ENCODE measurements at places on chromosomes 3 and 15.
A peak's percentile ranks its signal among the peaks of the same experiment; 100 is the strongest.

DNA sequence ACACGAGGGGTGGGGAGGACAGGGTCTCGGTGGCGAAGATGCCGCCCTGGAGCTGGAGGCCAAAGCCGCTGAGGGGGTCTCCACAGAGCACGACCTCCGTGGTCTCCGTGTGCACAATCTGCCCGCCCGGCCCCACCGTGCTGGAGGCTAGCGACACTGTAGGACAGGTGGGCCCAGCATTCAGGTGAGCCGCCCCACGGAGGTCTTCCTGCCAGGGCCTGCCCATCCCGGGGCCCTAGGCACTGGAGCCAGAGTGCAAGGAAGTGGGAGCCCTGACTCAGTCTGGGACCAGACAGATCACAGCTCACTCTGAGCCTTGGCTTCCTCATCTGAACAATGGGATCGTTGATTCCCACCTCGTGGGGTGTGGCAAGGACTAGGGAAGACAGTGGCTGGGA lies 25.8 kb downstream of the GRIP2 start:
- DNase-seq: peak; percentile 55

DNA sequence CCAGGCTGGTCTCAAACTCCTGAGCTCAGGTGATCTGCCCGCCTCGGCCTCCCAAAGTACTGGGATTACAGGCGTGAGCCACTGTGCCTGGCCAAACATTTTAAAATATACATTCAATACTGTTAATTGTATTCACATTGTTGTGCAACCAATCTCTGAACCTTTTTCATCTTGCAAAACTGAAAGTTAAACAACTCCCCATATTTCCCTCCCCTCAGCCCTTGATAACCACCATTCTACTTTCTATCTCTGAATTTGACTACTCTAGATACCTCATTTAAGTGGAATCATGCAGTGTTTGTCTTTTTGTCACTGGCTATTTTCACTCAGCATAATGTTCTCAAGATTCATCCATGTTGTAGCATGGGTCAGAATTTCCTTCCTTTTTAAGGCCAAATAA lies 30.0 kb downstream of the HMCES start:
- no peak for DNase-seq

DNA sequence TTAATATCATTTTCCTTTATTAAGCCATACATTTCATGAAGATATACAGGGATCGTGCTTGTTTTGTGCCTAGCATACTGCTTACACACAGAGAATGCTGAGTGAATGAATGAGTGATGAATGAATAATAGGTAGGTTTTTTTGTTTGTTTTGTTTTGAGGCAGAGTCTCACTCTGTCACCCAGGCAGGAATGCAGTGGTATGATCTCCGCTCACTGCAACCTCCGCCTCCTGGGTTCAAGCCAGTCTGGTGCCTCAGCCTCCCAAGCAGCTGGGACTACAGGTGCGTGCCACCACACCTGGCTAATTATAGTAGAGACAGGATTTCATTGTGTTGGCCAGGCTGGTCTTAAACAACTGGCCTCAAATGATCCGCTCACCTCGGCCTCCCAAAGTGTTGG lies 400.0 kb downstream of the ROBO1 start:
- DNase-seq: no peak

GRCh38 chr3:87361956-87362355 lies 85.6 kb upstream of the POU1F1 start:
- no peak for DNase-seq

DNA sequence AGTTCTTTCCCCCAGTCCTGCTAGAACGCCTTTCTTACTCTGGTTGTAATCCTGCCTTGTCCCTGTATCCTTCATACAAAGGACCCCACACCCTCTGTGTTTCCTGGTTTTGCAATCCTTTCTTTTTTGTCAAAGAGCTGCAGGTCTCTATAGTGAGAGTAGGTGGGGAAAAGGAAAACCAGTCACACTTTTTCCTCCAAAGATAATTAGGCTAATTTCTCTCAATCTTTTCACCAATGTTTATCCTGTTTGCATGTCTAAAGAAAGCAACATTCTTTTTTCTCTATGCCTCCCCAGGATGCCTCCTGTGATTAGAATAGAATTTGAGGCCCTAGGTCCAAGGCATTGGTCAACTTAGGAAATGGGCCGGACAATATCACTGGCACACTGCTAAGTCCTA lies 25.4 kb downstream of the SEMA6D start:
- no peak for DNase-seq

DNA sequence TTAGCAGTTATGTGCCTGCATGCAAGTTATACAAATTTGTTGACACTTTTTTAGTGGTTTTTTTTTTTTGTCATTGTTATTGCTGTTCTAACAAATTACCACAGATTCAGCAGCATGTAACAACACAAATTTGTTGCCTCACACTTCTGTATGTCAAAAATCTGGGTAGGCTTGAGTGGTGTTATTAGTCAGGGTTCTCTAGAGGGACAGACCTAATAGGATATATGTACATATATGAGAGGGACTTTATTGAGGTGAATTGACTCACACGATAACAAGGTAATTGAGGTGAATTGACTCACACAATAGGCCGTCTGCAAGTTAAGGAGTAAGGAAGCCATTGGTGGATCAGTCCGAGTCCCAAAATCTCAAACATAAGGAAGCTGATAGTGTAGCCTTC lies 15.0 kb upstream of the PLSCR1 start:
- DNase-seq: no peak

- no peak for DNase-seq
Measured at GRCh38 chr15:100738614-100739013, 136.2 kb downstream of the ASB7 start.

DNA sequence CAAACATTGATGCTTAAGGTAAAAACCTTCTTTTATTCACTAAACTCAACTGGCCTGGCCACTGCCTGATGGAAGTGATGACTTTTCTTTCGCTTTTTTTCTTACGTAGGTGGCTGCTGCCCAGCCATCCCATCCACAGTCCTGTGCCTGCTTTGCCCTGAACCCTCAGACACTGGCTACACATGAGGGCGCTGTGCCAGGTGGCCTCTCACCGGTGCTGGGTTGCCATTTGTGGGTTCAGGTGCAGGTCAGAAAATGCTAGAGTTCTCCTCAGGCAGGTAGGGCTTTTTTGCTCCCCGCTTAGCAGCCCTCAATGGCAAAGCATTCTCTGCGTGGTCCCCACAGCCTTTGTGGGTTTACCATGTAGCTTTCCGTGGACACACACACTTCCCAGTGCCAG lies 88.3 kb upstream of the PRR23E start:
- DNase-seq: no peak

DNA sequence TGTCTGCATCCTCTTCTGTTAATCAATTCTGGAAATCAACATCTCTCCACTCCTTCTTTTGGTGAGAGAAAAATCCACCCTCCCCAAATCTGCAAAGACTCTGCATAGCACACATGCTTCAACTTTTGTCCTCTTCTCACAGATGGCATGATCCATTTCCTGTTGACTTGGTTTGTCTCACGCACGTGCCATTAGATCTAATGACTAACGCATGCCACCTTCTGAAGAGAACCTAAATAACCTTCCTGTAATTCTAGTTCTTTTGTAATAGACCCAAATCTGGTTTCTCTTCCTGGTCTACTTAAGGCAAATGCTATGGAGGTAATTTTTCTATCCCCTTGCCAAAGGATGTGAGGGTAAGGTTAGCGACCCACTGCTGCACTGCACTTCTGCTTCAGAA lies 51.0 kb upstream of the ATOSA start:
- DNase-seq: peak; percentile 70

GRCh38 chr3:20250786-20251185 lies 64.8 kb upstream of the SGO1 start:
- DNase-seq: no peak

DNA sequence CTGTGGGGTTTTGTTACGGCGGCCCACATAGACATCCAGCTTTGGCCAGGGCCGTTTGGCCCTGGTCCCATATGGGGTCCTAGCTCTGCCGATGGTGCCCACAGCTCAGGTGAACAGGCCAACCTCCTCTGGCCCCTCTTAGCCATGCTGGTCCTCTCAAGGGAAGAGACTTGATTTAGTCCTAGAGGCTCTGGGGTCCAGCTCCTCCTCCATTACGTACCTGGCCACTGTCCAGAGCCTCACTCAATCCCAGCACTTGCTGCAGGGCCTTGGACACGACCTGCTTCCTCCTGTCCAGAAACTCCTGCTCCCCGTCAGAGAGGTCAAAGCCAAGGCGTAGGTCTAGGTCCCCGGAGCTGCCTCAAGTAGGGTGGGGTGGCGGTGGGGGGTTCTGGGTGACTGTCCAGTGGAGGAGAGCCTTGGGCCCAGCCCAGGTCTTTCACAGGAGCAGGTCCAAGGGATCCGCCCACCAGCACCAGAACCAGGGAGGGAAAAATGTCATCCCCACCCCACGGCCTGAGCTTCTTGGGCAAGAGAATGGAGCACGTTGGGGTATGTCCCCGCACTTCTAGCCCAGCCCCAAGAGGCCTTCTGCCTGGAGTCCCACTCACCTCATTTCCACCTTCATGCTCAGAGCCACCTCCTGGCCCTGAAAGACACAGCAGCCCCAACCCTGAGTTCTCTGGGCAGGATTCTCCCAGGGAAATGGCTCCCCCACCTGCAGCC lies 6.8 kb downstream of the PLA2G4F start:
- DNase-seq: peak; percentile 38

DNA sequence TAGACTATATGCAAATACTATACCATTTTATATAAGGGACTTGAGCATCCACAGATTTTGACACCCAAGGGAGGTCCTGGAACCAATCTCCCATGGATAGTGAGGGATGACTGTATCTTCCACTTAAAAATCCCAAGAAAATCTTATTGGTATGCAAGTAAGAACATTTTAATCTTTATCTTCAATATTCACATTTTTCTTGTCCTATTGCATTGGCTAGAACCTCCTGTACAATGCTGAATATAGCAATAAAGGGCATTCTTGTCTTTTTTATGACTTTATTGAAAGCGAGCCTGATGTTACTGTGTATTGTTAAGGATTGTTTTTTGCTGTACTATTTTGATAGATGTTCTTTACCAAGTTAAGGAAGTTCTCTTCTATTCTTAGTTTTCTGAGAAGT lies 36.9 kb downstream of the MYLK start:
- DNase-seq: no peak

DNA sequence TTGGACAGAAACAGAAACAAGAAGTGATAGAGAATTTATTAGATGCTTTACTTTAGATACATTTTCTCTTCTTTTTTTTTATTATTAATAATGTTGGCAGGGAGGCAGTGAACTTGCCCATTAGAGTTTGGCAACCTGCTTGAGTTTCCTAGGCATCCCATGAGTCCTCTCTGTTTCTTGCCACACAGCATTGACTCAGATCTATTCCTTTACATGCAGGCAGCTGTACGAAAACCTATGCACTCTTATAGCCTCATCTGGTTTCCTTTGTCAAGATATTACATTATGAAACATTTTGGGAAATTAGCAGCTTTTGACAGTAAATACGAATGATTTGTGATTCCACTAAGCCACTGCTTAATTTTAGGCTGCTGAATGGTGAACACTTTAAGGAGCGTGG lies 23.3 kb downstream of the IL1RAP start:
- DNase-seq: no peak

- no peak for DNase-seq
Measured at GRCh38 chr15:62740141-62741004, 302.2 kb upstream of the TPM1 start.

GRCh38 chr3:125191730-125192129 lies 20.8 kb downstream of the SLC12A8 start:
- DNase-seq: no peak

GRCh38 chr15:31160740-31161495 lies 59.4 kb upstream of the TRPM1 start:
- no peak for DNase-seq

- no peak for DNase-seq
Measured at GRCh38 chr3:108393128-108393900, 97.0 kb downstream of the HHLA2 start.

GRCh38 chr15:87910301-87910700 lies 346.2 kb downstream of the NTRK3 start:
- DNase-seq: no peak

GRCh38 chr3:133910422-133910821 lies 14.7 kb upstream of the RAB6B start:
- DNase-seq: no peak

GRCh38 chr3:24149032-24149431 lies 203.9 kb downstream of the NR1D2 start:
- DNase-seq: no peak

GRCh38 chr15:72774696-72775383 lies 8.7 kb downstream of the ADPGK start:
- no peak for DNase-seq

DNA sequence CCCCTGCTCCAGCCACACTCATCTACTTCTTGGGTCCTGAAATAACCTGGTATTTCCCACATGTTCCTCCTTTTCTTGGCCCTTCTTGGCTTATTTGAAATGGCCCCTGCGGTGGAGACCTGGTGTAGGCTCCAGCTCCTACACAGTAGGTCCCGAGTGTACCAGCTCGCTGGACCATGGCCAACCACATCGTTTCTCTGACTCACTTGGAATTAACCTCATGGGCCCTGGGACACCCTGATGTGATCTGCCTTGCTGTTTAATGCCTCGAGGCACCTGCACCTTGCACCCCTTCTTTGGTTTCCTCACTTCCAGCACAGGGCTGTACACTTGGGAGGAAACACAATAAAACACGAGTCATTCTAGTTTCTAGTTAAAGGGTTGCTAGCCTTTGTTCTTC lies 60.3 kb downstream of the FEM1B start:
- no peak for DNase-seq

- DNase-seq: no peak
Measured at GRCh38 chr3:151219056-151219455, 16.0 kb upstream of the GPR171 start.
